ENCODE measurements at places on chromosomes 12 and 14.

GRCh38 chr14:30573226-30573814 lies 14.4 kb downstream of the G2E3 start:
- no peak for DNase-seq

DNA sequence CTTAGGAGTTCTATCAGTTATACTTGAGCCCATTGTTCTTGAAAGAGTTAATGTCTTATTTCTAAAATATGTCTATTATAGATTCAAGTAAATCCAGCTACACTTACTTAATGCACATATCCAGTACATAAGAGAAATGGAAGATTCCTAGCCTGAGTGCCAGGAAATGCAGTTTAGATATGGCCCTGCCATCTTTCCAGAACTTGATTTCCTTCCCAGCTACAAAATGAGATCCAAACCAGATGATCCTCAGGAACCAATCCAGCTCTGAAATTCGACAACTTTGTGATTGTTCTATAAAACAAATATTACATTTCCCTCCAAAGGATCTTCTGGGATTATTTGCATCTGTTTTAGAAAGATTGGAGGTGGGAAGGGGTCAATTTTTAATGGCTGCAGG lies 317.3 kb upstream of the GARIN6 start:
- DNase-seq, result no peak

- DNase-seq, result peak; percentile 91
These were observed 16.9 kb downstream of the ASB2 start for GRCh38 chr14:93959239-93960107.

GRCh38 chr12:85833579-85833978 lies 2.6 kb downstream of the RASSF9 start:
- no peak for DNase-seq

- no peak for DNase-seq
These were observed 219.7 kb upstream of the PRICKLE1 start for GRCh38 chr12:42809226-42809625.

DNA sequence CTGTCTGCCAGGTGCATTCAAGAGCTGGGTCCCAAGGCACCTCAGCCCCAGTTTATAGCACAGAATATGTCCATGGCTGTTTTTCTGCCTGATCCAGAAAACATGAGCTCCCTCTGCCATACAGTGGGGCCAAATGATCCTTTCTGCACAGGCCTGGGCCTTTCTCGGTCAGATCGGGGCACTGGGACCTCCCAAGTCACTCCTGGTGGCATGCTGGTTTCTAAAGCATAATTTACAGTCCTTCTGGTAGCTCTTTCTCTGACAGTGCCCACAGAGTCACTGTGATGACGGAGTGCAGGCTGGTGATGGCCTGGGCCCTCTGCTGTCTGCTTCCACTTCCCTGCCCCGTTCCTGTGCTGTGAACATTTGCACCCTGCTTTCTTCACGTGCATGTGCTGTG lies 99.2 kb downstream of the ADGRD1 start:
- DNase-seq, result no peak

DNA sequence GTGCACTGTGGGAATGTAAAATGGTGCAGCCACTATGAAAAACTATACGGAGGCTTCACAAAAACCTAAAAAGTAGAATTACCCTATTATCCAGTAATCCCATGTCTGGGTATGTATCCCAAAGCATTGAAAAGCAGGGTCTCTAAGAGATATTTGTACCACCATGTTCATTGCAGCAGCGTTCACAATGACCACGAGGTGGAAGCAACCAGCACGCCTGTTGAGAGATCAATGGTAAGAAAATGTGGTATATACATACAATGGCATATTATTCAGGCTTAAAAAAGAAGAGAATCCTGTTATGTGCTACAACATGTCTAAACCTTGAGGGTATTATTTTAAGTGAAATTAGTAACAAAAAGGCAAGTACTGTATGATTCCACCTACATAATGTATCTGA lies 910 bp upstream of the NOPCHAP1 start:
- peak; percentile 35 for DNase-seq

DNA sequence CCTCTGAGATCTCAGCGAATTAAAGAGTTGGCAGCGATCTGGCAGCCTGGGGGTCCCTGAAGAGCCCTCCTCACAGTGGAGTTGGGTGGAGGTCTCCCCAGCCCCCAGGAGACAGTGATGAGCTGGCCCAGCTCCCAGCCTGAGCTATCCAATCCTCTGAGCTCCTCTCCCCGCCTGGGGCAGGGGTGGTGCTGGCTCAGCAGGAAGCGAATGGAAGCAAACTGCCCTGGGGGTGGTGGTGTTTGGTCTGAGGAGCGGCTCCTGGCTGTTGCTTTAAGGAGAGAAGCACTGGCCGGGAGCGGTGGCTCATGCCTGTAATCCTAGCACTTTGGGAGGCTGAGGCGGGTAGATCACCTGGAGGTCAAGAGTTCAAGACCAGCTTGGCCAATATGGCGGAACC lies 19.5 kb upstream of the MEG3 start:
- no peak for DNase-seq

DNA sequence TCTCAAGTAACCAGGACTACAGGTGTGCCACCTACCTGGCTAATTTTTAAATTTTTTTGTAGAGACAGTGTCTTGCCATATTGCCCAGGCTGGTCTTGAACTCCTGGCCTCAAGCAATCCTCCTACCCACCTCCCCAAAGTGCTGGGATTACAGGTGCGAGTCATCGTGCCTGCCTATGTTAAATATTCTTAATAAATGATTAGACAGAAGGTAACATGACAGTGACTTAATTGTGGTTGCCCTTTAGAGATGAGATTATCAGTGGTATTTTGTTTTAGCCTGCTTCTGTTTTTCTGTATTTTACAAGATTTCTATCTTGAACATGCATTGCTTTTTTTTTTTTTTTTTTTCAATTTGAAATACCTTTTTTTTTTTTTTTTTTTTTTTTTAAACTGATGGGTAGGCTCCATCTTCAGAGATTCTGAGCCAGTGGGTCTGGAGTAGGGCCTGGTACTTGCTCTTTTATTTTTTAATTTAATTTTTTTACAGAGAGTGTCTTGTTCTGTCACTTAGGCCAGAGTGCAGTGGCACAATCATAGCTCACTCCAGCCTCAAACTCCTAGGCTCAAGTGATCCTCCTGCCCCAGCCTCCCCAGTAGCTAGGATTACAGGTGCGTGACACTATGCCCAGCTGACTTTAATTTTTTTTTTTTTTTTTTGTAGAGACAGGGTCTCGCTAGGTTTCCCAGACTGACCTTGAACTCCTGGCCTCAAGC lies 88.4 kb downstream of the BORCS5 start:
- DNase-seq, result no peak

DNA sequence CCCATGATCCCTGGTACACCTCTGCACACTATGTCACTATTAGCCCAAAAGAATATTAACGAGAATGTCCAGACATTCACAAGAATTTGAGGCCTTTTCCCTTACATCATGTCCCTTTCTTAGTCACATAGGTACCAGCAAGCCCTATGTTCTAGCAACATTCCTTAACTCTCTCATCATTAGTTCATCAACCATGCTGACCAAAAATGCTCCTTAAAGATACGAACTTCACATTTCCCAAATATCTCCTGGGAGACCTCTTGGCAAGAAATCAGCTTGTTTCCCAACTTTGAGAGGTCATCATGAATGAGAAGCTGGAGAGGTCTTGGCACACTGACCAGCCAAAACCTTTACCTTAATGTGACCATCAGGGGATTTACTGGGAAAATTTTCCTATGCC lies 4.6 kb downstream of the SALL2 start:
- DNase-seq, result no peak

- peak; percentile 16 for DNase-seq
These were observed 243.1 kb upstream of the FOXN3 start for GRCh38 chr14:89660166-89660565.

GRCh38 chr12:6554168-6555017 lies 1.4 kb downstream of the IFFO1 start:
- DNase-seq, result peak; percentile 75

DNA sequence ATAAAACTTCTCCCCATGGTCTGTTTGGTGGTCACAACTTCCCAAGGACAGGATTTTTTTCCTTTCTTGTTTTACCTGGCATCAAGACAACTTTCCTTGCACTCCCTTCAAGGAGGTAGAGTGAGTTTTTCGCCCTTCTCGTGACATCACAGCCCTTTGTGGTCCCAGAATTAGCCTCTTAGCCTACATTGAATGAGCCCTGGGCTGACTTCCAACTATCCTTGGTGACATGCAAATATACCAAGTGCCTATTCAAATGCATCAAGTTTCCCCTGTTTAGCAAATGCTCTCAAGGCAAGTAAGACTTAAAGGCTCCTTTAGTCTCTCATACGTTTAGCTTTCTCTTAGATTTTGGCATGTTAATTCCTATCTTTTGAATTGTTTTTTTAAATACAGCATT lies 36.6 kb downstream of the TC2N start:
- no peak for DNase-seq

GRCh38 chr14:62329427-62329826 lies 567.2 kb downstream of the SNAPC1 start:
- DNase-seq, result no peak

DNA sequence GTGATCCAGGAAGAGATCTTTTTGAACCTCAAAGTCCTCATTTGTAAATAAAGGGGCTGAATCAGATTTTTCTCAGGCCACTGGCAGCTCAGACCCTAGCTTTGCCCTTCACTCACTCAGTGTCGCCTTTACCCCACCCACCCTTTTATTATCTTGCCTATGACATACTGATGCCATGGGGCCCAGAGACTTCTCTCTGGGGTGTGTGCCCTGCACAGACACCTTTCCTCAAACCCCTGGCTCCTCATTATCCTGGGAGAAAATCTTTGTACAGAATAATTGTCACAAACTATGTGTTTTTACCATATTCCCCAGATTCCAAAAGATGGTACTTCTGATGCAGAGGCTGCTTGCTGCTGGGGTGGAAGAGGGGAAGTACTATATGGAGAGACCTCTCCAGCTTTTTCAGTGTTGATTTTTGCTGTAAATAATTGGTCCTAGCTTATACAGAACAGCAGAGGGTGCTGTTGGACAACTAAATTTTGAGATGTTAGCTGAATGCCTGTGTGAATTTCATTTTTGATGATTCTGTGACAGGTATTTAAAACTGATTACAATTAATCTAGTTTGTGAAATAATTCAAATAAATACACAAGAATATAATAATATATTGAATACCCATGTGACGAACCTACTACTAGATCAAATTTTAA lies 53.9 kb upstream of the DCD start:
- DNase-seq, result peak; percentile 67

DNA sequence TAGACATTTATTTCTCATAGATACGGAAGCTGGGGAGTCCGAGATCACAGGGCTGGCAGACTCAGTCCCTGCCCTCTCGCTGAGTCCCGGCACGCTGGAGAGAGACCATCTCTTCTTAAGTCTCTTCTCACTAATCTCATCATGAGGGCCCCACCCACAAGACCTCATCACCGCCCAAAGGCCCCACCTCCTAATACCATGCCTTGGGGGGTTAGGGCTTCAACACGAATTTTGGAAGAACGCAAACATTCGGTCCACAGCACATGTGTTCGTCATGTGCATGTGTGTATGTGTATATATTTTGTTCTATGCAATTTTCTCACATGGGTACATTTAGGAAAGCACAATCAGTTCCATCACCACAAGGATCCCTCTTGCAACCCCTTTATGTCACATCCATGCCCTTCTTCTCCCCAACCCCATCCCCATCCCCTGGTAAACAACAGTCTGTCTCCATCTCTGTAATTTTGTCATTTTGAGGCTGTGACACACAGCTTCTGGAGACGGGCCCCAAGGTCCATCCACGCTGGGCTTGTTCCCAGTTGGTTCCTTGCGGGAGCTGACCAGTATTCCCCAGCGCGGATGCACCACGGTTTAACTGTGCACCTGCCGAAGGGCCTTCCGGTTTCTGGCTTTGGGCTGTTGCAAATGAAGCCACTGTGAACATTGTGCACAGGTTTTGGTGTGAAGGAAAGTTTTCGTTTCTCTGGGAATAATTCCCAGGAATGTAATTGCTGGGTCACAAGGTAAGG lies 317.5 kb upstream of the DIO3 start:
- DNase-seq, result no peak

- DNase-seq, result no peak
These were observed 33.4 kb downstream of the TBC1D15 start for GRCh38 chr12:71872972-71873371.

GRCh38 chr14:92153581-92153980 lies 31.8 kb downstream of the CPSF2 start:
- no peak for DNase-seq

GRCh38 chr14:21241218-21241819 lies 27.9 kb downstream of the HNRNPC start:
- DNase-seq, result no peak

- DNase-seq, result no peak
These were observed 4.6 kb downstream of the FBRSL1 start for GRCh38 chr12:132494294-132495164.

- no peak for DNase-seq
These were observed 127.2 kb upstream of the MYF6 start for GRCh38 chr12:80580254-80580653.

- DNase-seq, result no peak
These were observed 43.6 kb downstream of the LGMN start for GRCh38 chr14:92704821-92705220.

GRCh38 chr12:107847430-107847829 lies 72.9 kb downstream of the ASCL4 start:
- no peak for DNase-seq

DNA sequence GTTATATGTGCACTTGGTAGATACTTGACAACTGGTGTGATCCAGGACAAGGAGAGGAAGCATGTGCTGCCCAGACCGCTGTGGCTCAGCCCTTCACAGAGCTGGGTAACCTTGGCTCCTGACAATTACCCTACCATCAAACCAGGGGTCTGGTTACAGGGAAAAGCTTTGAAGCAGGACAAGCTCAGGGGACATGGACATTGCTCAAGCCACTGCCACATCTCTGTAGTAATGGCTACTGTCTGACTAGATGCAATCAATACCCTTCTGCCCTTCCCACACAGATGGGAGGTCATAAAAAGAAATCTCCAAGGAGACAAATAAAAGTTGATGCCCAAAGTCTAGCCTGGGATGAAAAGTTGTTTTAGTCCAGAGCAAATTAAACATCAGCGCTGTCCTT lies 577.4 kb downstream of the MED13L start:
- no peak for DNase-seq

DNA sequence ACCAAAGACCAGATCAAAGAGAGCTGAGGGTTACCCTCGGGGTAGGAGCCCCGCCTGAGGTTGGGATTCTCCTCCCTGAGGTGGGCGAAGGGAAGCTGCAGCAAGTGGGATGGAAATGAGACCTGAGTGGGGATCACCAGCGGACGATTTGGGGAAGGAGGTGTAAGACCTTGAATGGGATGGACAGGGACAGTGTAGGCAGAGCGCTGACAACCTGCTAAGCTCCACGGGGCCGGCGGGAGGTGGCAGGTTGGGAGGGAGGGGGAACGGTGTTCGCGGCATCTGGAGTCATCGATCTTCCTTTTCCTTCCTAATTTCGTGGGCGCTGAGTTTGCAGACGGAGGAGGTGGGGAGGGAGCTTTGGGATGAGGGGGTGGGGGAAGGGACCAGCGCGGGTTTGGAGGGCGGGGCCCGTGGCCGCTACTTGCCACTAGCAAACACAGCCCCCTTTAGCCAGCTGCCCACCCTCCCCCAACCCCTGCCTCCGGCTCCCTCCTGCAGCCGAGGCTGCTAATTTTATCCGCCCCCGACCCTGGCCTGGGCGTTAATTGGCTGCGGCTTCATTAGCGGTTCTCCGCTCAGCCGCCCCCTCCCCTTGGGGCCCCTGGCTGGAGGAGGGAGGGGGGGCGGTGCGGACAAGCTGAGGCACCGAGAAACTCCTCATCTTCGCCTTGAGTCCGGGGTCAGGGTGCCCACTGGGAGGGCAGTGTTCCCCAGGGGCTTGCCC lies 2.8 kb upstream of the SHMT2 start:
- no peak for DNase-seq

Measured in MM.1S (cell line).